ENCODE measurements at places on chromosomes 5 and 9.

- DNase-seq = no peak
These were observed 425.7 kb downstream of the TMEM38B start for GRCh38 chr9:106120071-106120470.

GRCh38 chr5:59117320-59117719 lies 534.4 kb downstream of the RAB3C start:
- no peak for DNase-seq

- DNase-seq = no peak
These were observed 566 bp upstream of the CEP78 start for GRCh38 chr9:78235256-78235761.

DNA sequence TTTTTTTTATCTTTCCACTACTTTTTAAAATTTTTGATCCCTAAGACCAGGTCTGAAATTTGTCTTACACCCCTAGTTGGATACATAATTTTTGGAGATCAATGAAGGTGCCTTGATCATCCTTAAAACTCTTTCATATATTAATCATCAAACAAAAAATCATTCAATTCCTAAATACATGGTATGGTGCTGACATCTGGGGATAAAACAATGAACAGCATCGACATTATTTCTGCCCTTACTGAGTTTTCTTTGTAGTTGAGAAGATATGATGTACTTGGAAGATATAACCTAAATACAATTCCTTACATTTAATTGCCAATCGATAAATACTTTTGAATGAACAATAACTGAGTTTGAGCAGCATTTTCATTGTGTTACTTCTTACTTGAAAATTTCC lies 18.3 kb downstream of the SPINK9 start:
- DNase-seq = no peak

DNA sequence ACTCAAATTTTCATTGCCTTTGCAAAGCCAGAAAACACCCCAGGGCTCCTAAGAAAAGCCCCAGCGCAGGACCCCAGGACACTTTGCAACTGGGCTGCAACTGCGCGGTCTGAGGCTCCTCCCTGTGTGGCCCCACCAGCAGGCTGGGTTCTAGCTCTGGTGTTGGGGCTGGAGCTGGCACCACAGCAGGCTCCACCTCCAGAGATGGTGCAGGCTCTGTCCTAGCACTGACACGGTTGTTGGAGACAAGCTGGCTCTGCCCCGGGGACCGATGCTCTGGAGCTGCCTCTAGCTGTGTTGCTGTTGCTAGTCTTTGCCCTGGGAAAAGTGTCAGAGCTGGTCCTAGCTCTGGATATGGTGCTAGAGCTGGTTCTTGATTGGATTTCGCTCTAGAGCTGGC lies 13.6 kb downstream of the LCN10 start:
- no peak for DNase-seq

DNA sequence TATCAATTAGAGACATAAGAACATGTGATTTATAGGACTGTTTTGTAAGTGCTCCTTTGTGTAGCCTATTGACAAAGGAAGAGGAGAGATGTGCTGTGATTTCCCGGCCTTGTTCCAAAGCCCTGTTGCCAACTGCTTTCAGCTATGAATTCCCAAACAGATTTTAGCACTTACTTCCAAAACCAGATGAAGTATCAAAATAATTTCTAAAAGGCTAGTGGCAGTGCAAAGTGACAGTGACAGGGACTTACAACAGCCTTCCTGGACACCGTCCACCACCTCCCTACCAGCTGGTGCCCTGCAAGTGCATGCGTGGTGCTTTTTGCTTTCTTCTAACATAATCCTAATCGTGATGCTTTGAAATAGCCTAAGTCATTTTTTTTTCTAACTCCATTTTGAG lies 254.1 kb upstream of the ACTBL2 start:
- no peak for DNase-seq

DNA sequence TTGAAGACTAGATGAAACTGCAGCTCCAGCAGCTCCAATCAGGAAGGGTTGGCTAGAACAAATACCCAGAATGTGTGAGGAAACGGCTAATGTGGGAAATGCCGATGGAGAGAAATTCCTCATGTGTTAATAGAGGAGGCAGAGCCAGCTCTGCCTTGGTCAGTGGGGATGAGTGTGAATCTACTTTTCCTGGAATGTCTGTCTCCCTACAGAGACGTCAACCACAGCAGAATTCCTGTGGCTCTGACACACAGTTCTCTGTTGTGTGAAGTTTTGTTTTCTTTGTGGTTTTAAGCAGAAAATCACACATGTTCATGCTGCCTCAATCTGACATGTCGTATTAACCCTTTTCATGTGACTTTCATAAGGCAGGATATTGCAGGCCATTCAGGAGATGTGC lies 476.6 kb upstream of the WWC1 start:
- peak; percentile 72 for DNase-seq

GRCh38 chr5:81361600-81361999 lies 32.3 kb downstream of the ACOT12 start:
- DNase-seq = no peak

GRCh38 chr9:22033012-22033630 lies 24.0 kb upstream of the CDKN2B start:
- no peak for DNase-seq

Measured in SJCRH30 (cell line).